Activated T-cell treated with anti-CD3 and anti-CD28 coated beads, Interleukin-2, amount 50 U/mL, for 72 hours (primary cell): ENCODE measurements at places on chromosomes 12 and 14.
A peak's percentile ranks its signal among the peaks of the same experiment; 100 is the strongest.

- DNase-seq = no peak
Observed at GRCh38 chr12:66647034-66647691, 31.7 kb downstream of the GRIP1 start.

- DNase-seq = no peak
Observed at GRCh38 chr14:100268591-100269207, 29.8 kb downstream of the YY1 start.

GRCh38 chr12:80038062-80038560 lies 61.2 kb upstream of the OTOGL start:
- DNase-seq = no peak

GRCh38 chr14:65847075-65847847 lies 434.7 kb downstream of the FUT8 start:
- DNase-seq = peak; percentile 80

DNA sequence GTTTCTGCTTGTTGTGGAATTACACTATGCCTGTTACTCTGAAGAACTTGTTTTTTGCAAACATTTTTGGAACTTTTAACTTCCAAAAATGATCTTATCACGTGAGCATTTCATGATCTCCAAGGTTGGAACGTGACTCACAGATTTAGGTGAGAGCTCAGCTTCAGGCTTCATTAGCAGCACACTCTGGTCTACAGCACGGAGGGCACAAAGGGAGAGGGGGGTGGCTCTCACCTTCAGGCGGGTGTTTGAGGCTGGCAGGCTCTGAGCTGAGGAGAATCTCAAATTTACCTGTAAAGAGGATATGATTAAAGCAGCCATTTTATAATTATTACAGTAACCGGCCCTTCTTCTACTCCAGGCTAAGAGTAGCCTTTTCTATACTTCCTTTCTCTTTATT lies 45.3 kb upstream of the PZP start:
- no peak for DNase-seq

- DNase-seq = no peak
Observed at GRCh38 chr12:28699029-28699428, 450.0 kb upstream of the FAR2 start.

GRCh38 chr12:56687223-56688128 lies 608 bp downstream of the PTGES3 start:
- DNase-seq = peak; percentile 60

GRCh38 chr14:67411820-67412421 lies at the start of gene PLEK2:
TSS of gene PLEK2 (minus strand) at chr14:67412165. CDS start at chr14:67412059, 106 bp downstream.
- DNase-seq = peak; percentile 50

DNA sequence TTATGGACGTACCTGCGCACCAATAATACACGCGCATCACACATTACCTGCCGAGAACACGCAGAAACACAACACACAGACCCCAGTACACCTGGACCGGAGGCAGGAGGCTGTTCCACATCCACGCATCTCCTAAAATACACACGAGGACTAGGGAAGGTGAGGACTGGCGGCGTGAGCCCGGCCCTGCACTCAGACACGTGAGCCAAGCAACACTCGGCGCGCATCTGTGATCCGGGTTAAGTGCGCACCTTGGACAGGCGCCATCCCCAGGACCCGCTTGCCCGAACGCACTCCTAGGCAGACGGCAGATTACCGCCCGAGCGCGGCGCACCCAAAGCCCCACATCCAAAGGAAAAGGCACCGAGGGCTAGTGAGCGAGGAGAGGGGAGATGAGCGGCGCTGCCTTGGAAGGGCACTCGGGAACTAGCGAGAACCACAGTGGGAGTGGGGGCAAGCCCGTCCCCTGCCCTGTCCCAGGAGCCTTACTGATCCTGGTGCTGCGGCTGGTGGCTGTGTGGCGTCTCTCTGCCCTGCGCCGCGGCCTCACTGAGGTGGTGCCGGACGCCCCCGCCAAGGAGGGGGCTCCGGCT lies 417 bp downstream of the GLS2 start:
- peak; percentile 38 for DNase-seq

DNA sequence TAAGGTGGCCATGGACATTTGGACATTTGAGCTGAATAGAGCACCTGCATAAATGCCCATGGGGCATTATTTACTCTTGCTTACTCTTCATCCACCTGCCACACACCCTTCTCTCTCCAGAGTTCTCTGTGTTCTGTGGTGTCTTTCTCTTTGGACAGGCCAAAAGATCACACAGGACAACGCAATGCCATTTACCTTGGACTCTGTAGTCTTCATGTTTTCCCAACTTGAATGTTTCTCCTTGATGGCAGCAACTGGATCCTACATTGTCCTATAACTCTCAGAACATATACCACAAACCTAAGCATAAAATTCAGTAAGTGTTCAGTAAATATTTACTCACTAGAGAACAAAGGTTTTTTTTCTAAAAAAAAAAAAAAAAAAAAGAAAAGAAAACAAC lies 41.7 kb upstream of the PTHLH start:
- DNase-seq = no peak

DNA sequence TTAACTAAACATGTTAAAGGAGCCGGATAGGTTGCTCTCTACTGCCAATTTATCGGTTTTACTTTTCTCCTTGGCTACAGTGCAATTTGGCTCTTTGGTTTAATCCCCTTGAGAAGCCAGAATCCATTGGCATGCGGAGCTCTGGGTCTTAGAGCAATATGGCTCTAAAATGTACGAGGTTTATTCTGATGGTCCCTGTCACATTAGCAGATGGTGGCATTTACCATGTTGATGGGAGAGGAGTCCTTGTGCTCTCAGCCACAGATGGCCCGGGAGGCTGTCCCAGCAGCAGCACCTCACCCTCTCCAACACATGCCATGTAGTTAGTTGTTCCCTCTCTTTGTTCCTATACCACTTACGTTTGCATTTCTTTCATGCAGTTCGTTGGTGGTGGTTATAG lies 179.7 kb downstream of the RGS6 start:
- DNase-seq = no peak

- no peak for DNase-seq
Observed at GRCh38 chr12:24850496-24850895, 98.4 kb downstream of the BCAT1 start.

DNA sequence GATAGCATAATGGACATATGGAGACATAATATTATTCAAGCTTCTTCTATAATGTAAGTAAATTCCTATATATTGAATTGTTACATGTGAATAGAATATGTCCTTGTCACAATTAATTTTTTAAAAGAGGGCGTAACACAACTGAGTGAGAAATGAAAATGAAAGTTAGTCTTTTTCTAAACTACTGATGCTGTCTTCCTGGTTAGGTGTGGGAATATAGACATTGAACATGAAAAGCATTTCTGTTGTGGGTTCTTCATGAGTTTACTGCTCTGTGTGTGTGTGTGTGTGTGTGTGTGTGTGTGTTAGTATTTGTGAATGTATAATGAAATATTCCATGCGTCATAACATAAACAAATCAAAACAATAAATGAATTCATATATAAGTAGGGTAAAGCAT lies 40.5 kb upstream of the RTL1 start:
- no peak for DNase-seq

- no peak for DNase-seq
Observed at GRCh38 chr12:13033476-13033875, 10.7 kb upstream of the FAM234B start.

- DNase-seq = peak; percentile 26
Observed at GRCh38 chr12:112906712-112907414, at the start of gene OAS1. TSS of gene OAS1 (plus strand) at chr12:112906962. CDS start at chr12:112907040, 78 bp downstream.

DNA sequence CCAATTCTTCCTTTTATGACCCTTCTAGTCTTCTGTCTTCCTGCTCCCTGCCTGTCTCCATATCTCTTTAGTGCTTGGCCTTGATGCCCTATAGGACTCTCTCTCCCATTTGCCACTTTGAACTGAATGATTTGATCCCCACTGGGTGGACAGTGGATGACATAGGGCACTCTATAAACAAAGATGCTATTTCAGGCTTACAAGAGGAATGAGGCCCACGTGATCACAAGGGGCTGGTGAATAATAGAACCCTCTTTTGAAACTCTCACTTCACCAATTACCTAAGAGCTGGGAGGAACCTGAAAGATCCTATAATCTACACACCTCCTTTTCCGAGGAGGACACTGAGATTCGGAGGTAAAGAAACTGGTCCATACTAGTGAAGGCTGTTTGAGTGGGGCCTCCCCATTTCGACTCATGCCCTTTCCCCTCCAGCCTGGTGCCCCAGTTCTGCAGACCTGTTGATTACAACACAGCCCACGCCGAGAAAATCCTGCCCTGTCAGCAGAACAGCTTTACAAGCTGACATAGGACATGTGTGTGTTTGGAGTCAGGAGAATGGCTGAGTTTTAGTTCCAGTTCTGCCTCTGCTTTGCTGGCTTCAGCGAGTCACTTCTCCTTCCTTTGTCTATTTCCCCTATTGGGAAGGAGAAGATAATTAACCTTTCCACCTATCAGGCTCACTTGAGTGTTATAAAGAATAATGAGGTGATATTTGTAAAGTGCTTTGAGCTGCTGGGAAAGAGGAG lies 400.3 kb downstream of the ZFP36L1 start:
- no peak for DNase-seq

DNA sequence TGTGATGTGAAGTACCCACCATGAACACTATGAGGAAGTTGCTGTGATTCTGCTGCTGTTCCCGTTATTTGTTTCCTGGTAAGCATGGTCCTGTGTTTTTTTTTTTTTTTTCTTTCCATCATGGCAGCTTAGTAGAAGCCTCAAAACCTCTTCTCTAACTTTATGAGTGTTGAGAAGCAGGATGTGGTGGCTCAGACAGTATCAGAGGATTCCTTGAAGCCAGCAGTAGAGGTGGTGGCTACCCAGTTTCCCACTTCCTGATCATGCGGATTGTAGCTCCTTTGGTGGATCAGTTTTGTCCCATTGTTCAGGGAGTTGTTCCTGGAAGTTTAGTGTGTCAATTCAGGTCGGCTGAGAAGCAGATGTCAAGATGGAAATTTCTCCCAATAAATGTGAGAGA lies 175.8 kb downstream of the ATP23 start:
- no peak for DNase-seq

GRCh38 chr14:71591929-71592328 lies 340.3 kb upstream of the RGS6 start:
- peak; percentile 43 for DNase-seq

- no peak for DNase-seq
Observed at GRCh38 chr14:80549141-80549540, 337.8 kb upstream of the DIO2 start.

- no peak for DNase-seq
Observed at GRCh38 chr12:120225200-120225558, 24.3 kb upstream of the RPLP0 start.

GRCh38 chr12:133233006-133233405 lies 2.7 kb downstream of the ANHX start:
- DNase-seq = no peak

GRCh38 chr12:30985814-30986452 lies 59.4 kb downstream of the TSPAN11 start:
- DNase-seq = peak; percentile 24

DNA sequence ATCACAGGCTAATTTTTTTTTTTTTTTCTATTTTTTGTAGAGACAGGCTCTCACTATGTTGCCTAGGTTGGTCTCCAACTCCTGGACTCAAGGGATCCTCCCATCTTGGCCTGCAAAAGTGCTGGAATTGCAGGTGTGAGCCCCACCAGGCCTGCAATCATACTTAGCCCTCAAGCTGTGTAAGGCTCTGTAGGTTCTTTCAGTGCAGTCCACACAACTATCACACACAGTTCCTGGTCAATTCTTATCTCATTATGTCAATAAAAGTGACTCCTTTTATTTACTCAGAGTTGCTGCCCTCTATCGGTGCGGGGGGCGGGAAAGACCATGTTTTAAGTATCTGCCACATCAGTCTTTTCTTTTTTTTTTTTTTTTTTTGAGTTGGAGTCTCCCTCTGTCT lies 29.0 kb downstream of the SLC2A3 start:
- DNase-seq = peak; percentile 29

GRCh38 chr12:130603396-130603965 lies 112.6 kb downstream of the RIMBP2 start:
- DNase-seq = no peak

GRCh38 chr12:92606956-92607355 lies 95.8 kb upstream of the PLEKHG7 start:
- no peak for DNase-seq

GRCh38 chr12:113368331-113368730 lies 9.9 kb downstream of the PLBD2 start:
- no peak for DNase-seq

DNA sequence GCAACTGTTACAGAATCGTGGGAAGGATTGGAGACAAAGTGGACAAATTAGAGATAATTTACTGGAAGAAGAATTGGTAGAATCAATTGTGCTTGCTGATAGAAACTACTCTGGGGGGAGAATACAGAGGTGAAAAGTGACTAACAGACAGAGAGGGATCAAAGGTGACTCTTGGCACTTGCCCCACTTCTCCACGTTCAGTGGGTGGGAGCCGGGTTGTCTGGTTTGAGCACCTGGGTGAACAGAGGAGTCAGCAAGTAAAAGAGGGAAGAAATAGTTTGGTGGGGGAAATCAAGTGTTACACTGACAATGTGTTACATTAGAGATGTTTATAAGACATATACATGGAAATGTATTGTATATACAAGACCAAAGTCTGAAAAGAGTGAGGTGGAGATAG lies 69.1 kb downstream of the PPP2R5E start:
- DNase-seq = peak; percentile 12

- no peak for DNase-seq
Observed at GRCh38 chr14:105153331-105153731, 15.2 kb downstream of the JAG2 start.

DNA sequence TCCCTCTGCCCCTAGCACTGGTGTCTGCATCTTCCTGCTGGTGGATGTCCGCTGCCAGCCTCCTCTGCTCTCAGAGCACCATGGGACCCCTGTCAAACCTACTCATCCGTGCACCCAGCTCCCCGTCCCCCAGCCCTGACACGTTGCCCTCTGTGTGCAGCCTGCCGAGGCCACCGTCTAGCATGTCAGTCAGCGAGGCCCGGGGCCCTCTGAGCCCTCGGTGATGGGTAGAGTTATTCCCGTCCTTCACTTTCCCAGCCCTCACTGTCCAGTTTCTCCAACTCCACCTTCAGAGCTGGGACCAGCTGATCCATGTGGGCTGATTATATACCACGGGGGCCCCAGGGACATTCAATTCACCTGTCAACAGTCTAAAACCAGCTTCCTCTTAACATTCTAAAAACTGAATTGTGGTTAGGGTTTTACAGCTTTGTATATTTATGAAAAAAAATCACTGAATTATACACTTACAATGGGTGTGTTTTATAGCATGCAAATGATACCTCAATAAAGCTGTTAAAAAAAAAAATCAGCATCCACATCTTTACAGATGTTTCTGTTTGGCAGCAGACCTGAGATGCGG lies 61.3 kb downstream of the CCDC88C start:
- no peak for DNase-seq

DNA sequence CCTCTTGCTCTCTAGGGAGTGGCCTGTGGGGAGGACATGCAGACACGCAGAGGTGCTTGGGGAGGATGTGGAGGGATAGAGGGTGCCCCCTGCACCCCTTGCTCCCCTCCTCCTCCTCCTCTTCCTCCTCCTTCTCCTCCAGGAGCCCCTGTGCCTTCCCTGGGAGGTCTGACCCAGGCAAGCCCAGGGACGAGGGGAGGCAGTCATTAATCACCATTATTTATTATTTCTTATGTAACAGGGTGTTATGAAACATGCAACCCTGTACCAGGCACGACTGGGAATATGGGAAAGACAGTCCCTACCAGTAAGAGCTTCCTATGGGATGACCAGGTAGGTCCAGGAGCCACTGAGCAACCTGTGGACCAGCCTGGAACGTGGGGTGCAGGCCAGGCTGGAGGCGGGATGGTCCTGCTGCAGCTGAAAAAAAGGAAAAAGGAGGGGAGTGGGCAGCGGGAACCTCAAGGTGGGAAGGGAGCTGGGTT lies 22.5 kb upstream of the PGF start:
- no peak for DNase-seq
